ENCODE measurements at places on chromosomes 11 and 22. TPM values are rescaled to one million over a fixed set of nuclear protein-coding genes. Genes with fewer than 3 reads are reported as not detected.

Gene IGSF9B
- total RNA-seq, result 0.91 TPM

Gene OR5D18
- total RNA-seq, result not detected

Gene OVCH2
- not detected for total RNA-seq

Gene OR5B21
- total RNA-seq, result not detected

Measured in epithelial cell of umbilical artery (primary cell).